ENCODE measurements at places on chromosomes 7 and 10.
A peak's percentile ranks its signal among the peaks of the same experiment; 100 is the strongest.

GRCh38 chr10:59179068-59179467 lies 2.6 kb downstream of the PHYHIPL start:
- no peak for DNase-seq

DNA sequence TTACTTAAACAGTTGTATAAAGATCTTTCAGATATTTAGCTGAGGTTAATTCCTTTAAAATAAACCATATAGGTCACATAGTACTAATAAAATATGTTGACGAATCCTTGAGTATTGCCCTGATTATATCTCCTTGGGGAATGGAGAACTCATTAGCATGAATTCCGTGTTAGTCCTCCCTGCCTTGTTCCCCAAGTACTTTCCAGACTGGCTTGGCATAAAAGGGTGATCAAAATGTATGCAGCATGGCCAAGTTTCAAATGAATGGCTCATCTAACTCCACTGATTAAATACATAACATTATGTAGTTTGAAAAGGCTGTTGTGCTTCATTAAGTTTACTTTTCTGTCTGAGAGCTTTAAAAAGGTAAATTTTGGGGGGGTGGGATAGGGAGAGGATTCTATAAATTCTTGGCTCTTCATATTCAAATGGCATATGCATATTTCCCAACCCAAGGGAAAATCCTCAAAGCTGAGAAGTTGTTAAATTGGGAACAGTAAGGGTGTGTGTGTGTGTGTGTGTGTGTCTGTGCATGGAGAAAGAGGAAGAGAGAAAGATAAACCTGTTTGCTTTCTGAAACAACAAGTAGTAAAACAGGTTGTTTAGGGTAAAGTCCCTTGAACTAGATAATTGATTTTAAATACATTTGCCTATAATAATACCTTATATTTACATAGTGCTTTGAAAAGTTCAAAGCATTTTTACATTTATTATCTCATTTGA lies 4.8 kb upstream of the ADD3 start:
- DNase-seq = no peak

DNA sequence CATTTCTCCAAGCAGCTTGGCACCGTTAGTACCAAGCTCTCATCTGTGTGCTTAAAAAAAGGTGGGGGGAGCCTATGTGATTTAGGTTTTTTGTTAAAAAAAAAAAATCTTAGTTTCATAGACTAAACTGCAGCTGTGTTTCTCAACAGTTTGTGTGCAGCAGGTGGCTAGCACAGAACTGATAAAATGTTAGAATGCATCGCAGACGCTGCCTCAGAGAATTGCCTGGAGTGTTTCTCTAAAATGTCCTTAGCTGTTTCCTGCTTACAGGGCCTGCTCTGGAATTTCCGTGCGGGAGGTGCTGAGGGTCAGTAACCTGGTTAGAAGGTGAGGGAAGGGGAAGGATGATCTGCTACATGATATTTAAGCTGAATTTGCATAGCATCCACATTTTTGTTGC lies 268.9 kb downstream of the PLXDC2 start:
- DNase-seq = no peak

- DNase-seq = no peak
Observed at GRCh38 chr7:158549176-158549615, 38.4 kb downstream of the PTPRN2 start.

- DNase-seq = no peak
Observed at GRCh38 chr10:113019692-113020474, 69.8 kb downstream of the TCF7L2 start.

DNA sequence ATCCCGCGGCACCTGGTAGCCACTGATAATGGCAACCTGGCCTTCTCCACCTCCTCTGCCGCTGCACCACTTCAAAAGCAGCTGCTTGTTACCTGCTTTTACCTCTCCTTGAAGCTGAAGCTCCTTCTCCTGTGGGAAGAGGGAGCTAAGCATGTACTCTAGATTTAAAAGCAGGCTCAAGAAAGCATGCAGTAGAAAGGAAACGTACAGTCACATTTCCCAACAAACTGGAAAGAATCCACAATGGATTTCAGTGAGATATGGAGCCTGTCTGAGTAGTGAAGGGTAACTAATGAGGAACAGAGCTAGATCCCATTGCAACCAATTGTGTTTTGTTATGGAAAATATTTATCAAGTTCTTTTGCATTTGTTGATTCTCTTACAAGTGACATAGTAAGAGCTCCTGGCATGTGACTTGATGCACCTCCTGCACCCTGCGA lies 457.4 kb upstream of the GALNT17 start:
- no peak for DNase-seq

DNA sequence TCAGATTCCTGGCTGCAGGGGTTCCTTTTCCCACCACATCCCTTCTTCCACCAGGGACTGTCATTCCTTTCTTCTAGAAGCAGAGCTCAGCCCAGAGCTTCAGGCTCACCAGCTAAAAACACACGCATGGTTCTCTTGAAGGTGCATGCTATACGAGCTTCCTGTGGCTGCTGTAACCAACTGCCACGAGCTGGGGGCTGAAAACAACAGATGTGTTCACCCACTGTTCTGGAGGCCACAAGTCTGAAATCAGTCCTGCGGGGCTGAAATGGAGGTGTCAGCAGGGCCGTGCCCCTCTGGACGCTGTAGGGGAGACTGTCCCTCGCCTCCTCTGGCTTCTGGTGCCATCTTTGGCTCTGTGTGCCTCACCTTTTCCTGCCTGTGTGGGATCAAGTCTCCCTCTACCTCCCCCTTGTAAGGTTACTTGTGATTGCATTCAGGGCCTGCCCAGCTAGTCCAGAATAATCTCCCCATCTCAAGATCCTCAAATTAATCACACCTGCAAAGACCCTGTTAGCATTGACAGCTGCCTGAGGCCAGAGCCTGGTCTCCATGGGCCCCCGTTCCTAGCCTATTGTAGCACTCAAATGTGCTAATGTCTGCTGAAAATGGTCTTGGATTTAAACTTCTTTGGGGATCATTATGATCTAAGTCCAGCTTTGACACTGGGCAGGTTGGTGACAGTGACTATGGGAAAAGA lies 13.7 kb downstream of the RAB19 start:
- no peak for DNase-seq

- no peak for DNase-seq
Observed at GRCh38 chr10:85204814-85205213, 876.4 kb downstream of the CCSER2 start.

DNA sequence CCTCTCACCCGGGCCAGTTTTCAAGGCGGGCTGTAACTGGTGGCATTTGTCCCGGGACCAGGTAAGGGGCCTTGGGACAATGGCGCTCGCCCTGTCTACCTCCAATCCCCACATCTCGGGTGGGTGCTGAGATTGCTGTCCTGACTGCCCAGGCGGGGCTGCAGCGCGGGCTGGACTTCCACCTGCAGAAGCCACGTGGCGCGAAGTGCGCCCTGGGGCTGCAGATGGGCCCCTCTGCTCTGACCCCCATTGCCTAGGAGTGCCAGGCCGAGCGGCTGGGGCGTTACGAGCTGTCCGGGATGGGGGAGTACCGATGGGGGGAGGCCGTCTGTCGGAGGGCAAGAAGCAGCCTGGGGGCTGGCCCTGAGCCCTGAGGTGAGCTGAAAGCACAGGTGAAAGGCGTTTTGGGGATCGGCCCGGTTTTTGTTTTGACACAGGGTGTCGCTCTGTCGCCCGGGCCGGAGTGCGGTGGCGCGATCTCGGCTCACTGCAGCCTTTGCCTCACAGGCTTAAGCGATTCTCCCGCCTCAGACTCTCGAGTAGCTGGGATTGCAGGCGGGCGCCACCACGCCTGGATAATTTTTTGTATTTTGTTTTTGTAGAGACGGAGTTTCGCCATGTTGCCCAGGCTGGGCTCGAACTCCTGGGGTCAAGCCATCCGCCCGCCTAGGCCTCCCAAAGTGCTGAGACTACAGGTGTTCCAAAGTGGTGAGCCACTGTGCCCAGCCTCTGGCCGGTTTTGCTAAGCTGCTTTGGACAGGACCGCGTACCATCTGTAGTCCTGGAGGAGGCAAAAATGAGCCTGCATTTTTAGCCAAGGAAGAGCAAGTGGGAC lies at the start of gene SFXN2:
Gene SFXN2 (plus strand): TSS at position 16 of the 835 bp plus-strand sequence. CDS start 12,001 bp downstream, outside the sequence.
- DNase-seq = no peak

DNA sequence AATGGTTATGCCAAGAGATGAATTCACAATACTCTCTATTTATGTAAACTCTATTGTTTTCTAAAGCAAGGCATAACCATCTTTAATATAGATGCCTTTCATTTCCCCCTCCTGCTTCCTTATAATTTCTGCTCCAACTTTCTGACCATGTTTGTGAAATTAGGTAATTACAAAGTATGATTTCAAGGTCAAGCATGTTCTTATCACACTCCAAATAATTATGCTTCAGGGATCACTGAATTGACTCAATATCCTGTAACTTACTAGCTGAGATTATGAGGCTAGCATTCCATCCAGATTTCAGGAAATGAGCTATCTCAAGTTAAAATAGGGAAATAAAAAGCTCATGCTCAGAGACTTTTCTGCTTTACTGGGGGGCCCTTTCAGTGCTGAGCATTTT lies 655.9 kb upstream of the IGFBP3 start:
- DNase-seq = peak; percentile 63

DNA sequence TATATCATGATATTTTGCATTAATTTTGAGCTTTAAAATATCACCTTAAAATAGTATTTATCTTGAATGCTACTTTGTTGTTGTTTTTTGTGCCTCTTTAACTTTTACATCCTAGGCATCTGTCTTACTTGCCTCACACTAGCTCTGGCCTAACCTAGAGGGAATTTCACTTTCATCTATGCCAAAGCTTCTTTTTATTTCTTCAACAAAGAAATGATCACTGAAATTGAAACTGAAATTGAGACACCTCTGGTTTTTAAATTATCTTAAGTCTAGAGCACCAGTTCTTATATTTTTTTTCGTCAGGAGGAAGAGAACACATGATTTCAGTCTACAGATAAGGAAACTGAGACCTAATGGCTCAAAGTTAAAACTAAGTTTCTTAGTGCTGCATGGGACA lies 3.5 kb upstream of the SCIN start:
- DNase-seq = no peak

GRCh38 chr7:51354897-51355296 lies 38.3 kb upstream of the COBL start:
- DNase-seq = no peak

GRCh38 chr10:60387531-60387930 lies 2.1 kb downstream of the ANK3 start:
- DNase-seq = no peak

Measured in fibroblast of skin of back (primary cell).